ENCODE measurements at places on chromosomes 12 and 14.
A peak's percentile ranks its signal among the peaks of the same experiment; 100 is the strongest.

DNA sequence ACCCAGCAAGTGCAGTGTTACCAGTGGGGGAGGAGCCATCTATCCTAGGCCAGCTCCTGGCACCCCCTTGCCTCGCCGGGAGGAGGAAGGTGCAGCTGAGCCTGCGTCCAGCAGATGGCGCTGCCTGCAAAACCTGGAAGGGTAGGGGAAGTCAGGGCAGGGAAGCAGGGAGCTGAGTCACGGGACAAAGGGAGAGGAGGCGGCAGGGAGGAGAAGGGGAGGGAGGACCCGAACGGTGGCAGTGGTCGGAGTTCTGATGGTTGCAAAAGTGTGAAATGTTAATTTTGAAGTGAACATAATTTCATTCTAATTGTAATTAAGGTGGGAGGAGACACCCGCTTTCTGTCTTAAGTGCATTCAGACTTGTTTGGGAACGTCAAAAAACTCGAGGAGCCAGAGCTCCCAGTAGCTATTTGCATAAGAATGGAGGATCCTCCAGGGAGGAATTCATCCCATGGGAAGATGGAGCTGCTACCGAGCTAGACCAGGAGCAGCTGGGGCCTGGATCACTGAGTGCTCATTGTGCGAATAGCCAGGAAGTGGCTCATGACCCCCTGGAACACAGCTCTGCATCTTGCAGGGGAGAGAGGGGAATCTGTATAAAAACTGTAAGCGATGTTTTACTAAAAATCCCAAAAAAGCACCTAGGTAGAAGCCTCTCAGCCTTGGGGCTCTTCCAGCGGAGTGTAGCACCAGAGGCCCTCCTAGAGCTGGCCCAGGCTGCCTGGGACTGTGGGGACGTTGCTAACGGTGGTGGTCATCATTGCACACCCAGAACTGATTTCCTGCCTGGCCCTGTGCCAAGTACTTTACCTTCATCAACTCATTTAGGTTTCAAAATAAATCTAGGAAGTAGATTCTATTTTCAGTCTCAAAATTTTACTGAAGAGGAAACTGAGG lies 59.5 kb downstream of the EMP1 start:
- DNase-seq: peak; percentile 73

- DNase-seq: no peak
Measured at GRCh38 chr12:65407388-65408149, 129.1 kb downstream of the MSRB3 start.

DNA sequence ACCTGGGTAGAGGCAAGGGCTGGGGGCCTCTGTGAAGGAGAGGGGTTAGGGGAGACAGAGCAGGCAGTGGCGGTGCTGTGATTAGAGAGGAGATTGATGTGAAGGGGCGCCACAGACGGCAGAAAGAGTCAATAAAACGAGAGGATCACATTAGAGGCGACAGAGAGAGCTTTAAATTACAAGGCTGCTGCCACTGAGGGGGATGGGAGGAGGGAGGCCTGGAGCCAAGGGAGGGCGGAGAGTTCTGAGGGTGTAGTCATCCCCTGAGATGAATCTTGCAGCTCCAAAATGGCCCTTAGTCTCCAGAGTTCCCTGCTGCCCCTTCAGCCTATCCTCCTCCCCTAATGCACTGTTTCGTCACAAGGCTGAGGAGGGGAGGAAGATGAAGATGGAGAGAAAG lies 12.8 kb downstream of the ZFHX2 start:
- DNase-seq: no peak

GRCh38 chr14:84107835-84108343 lies 1422.1 kb upstream of the FLRT2 start:
- DNase-seq: no peak

DNA sequence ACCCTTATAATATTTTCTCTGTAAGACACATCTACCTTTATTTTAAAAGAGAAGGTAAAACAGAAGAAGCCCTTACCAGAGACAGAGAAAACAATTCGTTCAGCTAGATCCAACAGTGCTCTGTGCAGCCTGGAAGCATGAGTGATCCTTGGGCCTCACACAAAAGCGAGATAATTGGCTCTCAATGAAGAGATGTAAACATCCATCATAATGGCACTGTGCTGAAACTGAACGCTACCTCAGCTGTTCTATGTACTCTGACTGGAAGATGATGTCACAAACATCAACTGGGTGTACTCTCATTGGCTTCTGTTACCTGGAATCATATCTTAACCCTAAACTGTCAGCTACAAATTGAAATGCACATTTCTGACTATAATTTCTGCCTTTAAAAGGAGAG lies at the start of gene MGAT4C:
TSS of gene MGAT4C (minus strand) at position 229 of the 400 bp plus-strand sequence.
- no peak for DNase-seq

- no peak for DNase-seq
Measured at GRCh38 chr12:22856178-22856577, 231.2 kb downstream of the ETNK1 start.

Data from CD4-positive, alpha-beta T cell treated with Interleukin-15 for 4 hours (primary cell).